T-helper 1 cell (primary cell): ENCODE measurements at places on chromosomes 1 and 21.

GRCh38 chr21:35849144-35849543 lies 211.2 kb downstream of the SETD4 start:
- no peak for DNase-seq

DNA sequence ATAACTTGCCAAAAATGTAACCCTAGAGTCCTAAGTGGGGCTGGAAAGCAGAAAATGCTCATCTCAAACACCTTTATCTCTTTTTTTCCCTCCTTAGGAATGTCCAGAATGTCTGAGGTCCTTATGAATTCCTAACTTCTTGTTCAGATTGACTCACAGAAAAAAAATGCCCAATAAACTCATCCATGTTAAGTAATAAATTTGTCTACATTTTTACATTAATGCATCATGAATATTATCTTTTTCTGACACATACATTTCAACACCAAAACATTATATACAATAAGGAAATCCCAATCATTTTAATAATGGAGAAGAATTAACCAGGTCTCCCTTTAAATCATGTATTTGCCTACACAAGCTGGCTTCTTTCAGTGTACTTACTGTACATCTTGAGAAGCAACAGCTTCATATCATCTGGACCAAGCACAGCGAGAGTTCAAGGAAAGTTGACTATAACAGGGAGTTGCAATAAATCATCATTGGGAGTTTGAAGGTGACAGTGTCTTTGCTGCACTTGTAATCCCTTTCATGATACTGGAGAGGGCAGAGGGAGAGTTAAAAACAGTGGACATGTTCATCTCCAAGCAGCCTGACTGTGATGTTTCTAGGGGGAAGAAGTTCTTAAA lies 565.2 kb downstream of the LTN1 start:
- DNase-seq: no peak

DNA sequence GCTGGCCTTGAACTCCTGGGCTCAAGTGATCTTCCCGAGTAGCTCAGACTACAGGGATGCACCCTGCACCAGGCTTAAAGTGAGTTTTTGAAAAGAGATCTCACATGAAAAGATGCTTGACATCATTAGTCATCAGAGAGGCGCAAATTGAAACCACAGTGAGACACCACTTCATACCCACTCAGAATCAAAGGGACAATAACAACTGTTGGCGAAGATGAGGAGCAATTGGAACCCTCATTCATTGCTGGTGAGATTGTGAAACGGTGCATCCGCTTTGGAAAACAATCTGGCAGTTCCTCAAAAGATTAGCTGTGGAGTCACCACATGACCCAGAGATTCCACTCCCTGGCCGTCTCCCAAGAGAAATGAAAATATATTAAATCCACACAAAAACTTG lies 122.3 kb downstream of the PGBD5 start:
- no peak for DNase-seq

DNA sequence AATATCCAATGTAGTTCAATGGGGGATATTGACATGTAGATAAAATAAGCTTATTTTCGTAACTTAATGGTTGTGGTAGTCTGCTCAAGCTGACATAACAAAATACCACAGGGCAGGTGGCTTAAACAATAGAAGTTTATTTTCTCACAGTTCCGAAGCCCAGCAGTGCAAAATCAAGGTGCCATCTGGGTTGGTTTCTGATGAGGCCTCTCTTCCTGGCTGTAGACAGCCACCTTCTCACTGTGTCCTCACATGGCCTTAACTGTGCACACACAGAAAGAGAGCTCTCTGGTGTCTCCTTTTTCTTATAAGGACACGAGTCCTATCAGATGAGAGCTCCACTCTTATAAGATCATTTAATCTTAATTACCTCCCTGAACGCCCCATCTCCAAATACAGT lies 64.8 kb upstream of the IPO9 start:
- DNase-seq: no peak

DNA sequence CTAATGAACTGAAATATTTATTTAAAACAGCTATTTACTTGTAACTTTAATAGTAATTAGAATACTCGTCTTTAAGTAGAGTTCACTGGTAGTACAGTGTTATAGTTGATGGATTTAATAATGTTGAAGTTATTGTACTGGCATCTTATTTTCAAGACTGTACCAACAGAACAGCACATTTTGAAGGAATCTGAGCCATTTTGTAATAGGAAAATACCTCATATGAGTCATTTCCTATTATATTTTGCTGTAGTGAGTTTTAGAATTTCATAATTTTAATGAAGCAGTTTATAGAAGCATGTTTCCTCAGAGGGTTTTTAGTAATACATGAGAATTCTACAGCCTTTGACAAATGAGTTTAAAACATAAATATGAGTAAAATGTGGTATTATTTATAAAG lies 258.3 kb downstream of the OLFM3 start:
- no peak for DNase-seq

DNA sequence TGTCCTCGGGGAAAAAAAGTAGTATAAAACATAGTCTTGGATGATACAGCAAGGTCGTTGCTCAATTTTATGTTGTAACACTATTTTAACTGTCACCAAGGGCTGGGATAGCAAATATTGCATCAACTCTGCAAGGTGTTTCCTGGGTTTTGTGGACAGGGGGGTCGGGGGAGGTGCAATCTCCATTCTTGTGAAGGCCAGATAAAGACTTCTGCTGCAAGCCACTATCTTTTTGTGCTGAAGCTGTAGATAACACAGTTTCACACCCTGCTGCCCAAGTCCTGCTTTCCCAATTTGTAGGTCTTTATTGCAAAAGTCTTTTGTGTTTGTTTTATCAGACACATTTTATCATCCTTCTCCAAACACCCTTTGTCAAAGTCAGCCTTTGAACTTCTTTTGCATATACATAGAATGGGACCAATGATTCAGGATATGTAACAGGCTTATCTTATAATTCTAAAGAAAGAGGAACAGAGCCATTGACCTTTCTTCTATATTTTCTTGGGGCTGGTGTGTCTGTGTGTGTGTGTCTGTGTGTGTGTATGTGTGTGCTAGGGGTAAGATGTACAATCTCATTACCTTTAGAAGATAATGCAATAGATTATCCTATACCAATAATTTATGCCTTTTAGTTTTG lies 140.6 kb downstream of the RUNX1 start:
- DNase-seq: no peak

DNA sequence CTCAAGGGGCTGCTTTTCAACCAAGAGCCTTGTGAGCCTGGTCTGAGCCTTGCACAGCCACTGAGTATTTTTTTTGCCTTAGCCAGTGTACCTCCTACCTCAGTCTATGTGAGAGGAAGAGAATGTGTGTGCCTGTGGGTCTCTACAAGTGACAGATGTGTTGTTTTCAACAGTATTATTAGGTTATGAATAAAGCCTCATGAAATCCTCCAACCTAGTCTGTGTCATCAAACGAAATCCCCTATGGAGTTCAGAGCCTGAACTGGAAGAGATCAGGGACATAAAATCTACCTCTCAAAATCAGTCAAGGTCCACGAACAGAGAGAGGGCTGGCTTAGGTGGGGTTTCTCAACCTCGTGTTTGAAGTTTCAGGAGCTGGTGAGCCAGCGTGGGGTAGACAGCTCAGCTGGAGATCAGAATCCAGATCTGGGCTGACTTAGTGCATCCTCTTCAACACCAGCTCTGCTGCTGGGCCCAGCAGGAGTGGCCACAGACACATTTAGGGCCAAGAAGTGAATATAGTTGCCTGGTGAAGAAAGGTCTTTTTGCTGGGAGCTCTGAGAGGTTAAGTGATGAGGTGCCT lies 8.2 kb downstream of the XKR8 start:
- no peak for DNase-seq

DNA sequence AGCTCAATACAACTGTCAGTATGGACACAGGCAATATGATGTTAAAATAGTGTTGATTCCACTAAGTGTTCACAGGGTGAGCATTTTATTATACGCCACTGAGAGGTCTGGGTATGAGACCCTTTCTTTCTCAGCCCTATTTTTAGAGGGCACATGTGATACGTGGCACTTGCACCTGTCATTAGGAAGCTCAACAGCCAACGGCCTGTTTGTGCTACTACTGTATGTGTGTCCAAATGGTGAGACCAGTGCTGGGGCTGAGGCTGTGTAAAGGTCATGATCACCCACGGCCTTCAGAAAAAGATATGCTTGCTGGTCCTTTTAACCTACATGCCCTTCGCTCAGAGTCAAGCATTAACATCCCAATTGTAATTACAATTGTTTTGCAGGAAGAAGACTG lies 176.2 kb downstream of the DUSP10 start:
- DNase-seq: no peak

- DNase-seq: no peak
Measured at GRCh38 chr1:107048241-107048640, 8.2 kb upstream of the PRMT6 start.

GRCh38 chr1:246365708-246366107 lies 141.4 kb downstream of the SMYD3 start:
- no peak for DNase-seq

- DNase-seq: peak; percentile 80
Measured at GRCh38 chr1:26853156-26853555, 9.8 kb upstream of the SFN start.

- no peak for DNase-seq
Measured at GRCh38 chr1:6860401-6860800, 75.1 kb downstream of the CAMTA1 start.

GRCh38 chr1:226634611-226635246 lies 86.2 kb downstream of the STUM start:
- DNase-seq: no peak

DNA sequence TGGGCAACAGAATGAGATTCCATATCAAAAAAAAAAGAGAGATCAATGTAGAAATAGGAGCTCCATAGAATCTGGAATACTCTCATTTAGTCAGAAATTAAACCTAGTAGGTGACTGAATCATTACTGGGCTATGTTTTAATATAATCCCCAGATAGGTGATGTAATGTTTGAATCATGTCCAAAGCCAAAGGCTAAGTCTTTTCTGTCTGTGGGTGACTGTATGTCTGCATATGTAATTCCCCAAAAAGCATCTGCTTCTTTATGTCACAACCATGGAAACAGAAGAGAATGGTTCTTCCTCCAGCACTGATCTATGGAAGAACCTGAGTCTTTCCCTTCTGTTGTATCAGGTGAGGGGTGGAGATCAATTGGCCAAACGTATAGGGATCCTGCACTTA lies 5.8 kb downstream of the LAMC2 start:
- no peak for DNase-seq

GRCh38 chr1:194277927-194278326 lies 1091.5 kb upstream of the B3GALT2 start:
- DNase-seq: no peak

DNA sequence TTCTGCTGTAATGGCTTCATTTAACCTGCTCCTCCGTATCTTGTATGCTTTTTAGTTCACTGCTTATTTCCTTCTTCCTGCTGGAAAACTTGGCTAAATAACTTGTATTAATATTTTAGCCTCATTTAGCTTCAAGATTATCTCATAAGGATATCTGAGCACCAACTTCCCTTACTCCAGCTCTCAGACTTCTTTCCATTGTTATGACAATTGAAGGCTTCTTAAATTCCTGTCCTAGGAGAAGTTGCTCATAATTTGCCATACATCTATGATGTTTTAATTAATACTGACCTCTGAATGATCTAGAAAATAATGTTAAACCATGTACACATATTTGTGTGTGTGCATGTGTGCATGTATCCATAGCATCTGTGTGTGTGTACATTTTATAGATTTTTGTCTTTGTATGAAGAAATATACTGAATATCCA lies 1524.4 kb upstream of the TPTE start:
- no peak for DNase-seq

DNA sequence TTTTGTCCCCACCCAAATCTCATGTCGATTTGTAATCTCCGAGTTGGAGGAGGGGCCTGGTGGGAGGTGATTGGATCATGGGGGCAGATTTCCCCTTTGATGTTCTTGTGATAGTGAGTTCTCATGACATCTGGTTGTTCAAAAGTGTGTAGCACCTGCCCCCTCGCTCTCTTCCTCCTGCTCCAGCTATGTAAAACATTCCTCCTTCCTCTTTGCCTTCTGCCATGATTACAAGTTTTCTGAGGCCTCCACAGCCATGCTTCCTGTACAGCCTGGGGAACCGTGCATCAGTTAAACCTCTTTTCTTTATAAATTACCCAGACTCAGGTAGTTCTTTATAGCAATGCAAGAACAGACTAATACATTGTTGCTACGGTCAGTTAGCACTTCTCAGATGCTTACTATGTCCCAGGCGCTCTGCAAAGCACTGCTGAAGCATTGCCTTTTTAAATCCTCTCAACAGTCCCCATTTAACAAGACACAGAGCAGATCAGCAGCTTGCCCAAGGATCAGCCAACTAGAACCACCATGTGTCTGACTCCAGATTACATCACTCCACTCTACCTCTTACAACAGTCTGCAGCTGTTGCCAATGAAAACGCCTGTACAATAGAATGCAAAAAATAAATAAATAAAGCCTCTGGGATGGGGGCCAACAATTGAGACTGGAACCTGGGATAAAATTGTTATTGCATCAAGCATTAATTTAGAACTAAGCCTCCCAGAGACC lies 52.4 kb upstream of the USP1 start:
- DNase-seq: no peak

DNA sequence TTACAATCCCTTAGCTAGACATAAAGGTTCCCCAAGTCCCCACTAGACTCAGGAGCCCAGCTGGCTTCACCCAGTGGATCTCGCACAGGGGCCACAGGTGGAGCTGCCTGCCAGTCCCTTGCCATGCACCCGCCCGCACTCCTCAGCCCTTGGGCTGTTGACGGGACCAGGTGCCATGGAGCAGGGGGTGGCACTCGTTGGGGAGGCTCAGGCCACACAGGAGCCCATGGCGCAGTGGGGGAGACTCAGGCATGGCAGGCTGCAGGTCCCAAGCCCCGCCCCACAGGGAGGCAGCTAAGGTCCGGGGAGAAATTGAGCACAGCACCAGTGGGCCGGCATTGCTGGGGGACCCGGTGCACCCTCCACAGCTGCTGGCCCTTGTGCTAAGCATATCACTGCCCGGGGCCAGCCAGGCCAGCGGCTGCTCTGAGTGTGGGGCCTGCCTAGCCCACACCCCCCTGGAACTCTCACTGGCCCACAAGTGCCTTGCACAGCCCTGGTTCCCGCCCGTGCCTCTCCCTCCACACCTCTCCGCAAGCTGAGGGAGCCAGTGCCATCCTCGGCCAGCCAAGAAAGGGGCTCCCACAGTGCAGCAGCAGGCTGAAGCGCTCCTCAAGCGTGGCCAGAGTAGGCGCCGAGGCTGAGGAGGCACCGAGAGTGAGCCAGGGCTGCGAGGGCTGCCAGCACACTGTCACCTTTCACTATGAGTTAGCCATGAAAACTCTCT lies 117.8 kb downstream of the LIPI start:
- DNase-seq: no peak

- DNase-seq: no peak
Measured at GRCh38 chr1:22260860-22261432, 118.0 kb upstream of the WNT4 start.

DNA sequence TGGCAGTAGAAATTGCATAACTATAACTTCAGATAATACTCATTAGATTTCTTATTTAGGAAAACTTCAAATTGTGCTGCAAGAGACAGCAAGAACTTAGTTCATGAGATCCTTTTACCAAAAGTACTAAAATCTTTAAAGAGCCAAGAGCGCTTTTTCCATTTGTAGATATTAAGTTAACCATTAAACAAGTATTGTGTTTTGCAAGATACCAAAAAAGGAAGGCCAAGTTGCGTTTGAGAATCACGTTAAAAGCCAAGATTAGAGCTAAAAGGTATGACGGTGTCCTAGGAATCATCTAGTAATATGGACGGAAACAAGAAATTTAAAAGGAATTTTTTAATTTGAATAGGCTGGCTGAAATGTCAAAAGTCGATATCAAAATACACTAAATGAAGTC lies 361.3 kb upstream of the LYPLAL1 start:
- DNase-seq: no peak
